ENCODE measurements at places on chromosomes 5 and 9.

- DNase-seq: no peak
Observed at GRCh38 chr5:153543959-153544470, 53.5 kb downstream of the GRIA1 start.

DNA sequence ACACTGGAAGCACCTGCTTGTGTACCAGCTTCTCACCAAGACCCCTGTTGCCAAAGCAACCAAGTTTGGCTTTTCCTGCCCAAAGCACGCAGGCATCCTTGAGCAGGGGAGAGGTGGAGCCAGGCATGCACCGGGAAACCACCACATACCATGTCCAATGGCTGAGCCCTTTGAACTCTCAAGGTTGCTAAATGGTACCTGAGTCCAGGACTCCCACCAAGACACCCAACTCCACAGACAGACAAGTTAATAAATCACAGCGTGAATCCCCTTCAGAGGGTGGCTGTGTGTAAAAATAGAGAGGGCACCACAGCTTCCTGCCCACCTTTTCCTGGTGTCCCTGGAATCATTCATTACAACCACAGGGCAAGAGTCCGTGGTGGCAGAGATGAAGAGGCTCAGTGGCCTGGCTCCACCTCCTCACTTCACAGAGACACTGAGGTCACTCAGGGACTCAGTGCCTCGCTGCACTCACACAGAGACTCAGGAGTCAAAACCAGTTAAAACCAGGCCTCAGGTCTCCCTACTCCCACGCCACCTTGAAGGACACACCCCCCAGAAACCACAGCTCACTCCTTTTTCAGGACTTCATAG lies 143.7 kb downstream of the C5orf15 start:
- no peak for DNase-seq

DNA sequence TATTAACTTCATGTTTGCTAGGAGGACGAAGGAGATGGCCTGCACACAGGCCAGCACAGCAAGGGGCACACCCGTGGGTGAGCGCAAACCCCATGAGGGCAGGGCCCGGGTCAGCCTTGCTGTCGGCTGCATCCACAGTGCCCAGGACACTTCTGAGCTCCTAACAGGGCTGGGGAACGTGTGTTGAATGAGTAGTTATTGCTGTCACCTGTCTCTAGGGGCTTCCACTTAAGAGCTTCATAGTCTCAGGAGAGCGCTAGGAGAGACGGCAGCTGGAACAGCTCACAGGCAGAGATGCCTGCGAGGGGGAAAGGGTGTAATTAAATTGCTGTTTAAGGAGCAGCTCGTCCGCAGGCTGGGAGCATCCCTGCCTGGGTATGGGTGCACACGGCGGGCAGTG lies 91.4 kb upstream of the NEURL1B start:
- DNase-seq: no peak

- DNase-seq: no peak
Observed at GRCh38 chr9:34169125-34169524, 9.7 kb upstream of the UBAP1 start.

DNA sequence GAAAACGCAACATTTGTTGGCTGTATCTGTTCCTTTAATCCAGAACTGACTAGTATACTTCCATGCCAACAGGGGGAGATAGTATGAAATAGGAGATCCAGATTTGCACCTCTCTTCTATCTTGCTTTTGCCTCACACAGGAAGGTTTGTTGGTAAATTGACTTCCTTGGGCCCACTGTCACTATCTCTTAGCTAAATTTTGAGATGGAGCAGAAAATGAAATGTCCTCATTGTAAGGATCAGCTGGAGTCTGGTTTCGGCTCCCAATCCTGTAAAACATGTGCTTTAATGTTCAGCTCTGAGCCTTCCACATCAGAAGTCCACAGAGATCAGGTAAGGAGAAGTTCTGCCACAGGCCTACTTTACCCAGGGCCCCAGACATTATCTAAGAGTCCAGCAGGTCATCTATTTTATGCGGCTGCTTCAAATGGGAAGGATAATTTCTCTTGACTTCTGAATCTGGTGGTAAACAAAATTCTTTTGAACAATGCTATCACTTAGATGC lies 176.8 kb downstream of the FER start:
- DNase-seq: no peak

- DNase-seq: no peak
Observed at GRCh38 chr5:138969323-138970002, 94.3 kb upstream of the LRRTM2 start.
